Hematopoietic multipotent progenitor cell treated with erythropoietin and hydrocortisone succinate and interleukin-3 and kit ligand, for 8 days (in vitro differentiated cells): ENCODE measurements at places on chromosomes 3 and 15.

- no peak for DNase-seq
Observed at GRCh38 chr3:42847731-42848130, 27.9 kb downstream of the CYP8B1 start.

DNA sequence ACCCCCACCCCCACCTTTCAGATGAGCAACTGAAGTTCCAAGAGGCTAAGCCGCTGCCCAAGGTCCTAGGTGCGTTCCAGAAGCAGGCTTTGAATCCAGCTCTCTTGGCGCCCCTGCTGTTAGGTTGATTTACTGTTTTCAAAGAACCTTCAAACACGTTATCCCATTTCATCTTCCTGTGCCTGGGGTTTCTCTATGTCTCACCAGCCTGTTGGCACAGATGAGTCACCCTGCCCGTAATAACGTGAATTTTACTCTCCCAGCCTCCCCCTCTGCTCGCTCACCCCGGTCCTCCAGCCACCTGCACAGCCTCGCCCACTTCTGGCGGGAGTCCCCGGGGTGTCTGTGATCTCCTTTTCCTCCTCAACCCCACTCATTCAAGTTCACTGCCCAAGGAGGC is 13.0 kb upstream of the TSEN2 start:
- DNase-seq = no peak

DNA sequence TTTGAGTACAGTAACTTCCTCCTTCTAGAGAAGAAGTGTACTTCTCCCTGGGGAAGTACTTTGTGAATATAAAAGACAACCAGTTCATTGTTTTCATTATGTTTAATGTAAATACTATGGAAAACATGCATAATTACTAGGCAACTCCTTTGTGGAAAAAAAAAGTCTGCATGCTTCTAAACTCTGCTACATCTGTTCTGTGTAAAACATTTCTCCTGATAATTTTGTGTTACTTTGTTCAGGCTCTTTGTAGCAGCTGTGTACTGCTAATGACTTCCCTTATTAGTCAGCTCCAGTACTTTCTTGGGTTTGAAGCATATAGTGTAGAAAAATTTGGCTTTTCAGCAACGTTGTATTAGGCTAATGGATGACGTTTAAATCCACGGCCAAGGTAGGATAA is 111.6 kb downstream of the FEZF2 start:
- no peak for DNase-seq

DNA sequence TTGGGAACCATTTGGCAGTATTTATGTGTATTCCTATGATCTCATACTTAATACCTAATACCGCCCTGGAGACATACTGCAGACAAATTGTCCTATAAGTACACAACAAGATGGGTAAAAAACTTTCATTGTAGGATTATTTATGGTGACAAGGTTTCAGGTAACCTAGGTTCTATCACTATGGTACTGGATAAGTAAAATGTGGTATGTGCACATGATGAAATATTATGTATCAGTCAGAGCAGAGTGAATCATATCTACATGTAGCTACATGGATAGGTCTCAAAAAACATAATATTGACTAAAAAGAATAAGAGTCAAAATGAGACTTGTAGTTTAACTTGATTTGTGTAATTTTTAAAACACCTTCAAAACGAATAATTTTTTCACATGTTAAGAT is 147.8 kb downstream of the LEKR1 start:
- no peak for DNase-seq

DNA sequence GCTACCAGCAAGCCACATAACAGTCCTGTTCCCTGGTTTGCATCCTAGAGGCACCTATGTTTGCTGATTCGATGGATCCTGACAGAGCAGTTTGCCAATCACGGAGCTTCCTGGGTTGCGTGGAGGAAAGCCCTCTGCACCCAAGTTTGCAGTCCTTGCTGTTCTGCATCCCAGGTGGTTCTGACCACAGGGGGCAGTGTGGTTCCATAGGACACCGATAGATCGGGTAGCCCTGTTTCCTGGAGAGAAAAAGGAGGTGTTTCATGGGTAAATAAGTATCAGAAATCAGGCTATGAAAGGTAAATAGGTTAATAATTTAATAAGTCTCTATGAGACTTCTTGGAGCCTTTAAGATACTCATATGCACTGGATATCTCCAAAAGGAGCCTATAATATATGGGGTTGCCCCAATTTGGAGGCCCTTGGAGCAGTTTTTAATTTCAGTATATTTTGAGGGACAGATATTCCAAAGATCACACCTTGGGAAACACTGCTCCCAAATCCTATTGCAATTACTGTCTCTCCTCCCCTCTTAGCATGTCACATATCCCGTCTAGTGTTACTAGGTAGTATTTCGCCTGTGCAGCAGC is 194.6 kb upstream of the TPM1 start:
- peak; percentile 61 for DNase-seq

DNA sequence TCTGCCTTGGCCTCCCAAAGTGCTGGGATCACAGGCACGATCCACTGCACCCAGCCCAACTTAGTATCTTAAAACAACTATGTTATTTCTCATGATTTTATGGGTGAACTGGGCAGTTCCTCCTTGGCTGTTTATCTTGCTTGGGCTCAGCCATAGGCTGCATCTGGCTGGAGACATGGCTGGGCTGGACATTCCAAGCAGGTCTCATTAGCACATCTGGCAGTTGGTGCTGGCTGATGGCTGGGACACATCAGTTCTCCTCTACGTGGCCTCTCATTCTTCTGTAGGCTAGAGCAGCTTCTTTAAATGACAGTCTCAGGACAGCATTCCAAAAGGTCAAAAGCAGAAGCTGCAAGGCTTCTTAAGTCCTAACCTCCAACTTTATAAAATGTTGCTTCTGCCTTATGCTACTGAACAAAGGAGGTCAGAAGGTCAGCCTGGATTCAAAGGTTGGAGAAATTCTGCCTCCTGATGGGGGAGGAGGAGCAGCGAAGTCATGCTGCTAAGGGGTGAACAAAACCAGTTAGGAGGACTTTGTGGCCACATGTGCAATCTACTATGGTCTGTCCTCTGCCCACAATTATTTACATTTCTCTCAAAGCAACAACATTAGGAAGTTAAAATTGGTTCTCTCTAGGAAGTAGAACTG is 144.0 kb downstream of the AQP9 start:
- no peak for DNase-seq

DNA sequence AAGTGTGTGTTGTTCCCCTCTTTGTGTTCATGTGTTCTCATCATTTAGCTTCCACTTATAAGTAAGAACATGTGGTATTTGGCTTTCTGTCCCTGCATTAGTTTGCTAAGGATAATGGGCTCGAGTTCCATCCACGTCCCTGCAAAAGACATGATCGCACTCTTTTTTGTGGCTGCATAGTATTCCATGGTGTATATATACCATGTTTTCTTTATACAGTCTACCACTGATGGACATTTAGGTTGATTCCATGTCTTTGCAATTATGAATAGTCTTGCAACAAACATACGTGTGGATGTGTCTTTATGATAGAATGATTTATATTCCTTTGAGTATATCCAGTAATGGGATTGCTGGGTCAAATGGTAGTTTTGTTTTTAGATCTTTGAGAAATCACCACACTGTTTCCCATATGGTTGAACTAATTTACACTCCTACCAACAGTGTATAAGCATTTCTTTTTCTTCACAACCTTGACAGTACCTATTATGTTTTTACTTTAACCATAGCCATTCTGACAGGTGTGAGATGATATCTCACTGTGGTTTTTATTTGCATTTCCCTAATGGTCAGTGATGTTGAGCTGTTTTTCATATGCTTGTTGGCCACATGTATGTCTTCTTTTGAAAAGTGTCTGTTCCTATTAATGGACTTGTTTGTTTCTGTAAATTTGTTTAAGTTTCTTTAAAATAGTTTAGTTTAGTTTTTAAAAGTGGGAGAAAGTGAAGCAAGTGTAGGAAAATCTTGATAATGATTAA is 21.9 kb upstream of the SLC30A4 start:
- no peak for DNase-seq

DNA sequence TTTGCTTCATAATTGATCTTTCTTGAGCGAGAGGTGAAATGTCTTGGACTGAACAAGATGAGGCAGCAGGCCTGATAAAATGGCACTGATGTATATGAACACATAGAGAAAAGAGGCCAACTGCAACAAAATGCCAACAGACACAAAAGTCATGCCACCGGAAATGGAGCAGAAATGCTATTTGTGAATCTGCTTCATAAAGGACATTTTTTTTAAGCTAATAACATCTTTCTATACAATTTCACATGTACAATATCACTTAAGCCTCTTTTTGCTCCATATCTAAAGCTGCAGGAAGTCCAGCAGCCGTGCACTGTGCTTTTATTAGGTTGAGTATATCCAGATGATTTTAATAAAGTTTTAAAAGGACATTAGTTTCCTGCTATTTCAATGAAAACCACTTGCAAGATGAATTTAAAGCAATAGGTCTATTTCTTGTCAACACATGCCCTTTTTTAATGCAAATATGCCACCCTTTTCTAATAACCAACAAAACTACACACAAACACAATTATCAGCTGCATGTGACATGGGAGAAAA is 169.2 kb upstream of the ADAMTS9 start:
- no peak for DNase-seq

- DNase-seq = no peak
Observed at GRCh38 chr3:161950318-161950868, 453.8 kb downstream of the OTOL1 start.

GRCh38 chr15:40279437-40280141 is 3.3 kb downstream of the ANKRD63 start:
- peak; percentile 53 for DNase-seq

- DNase-seq = peak; percentile 19
Observed at GRCh38 chr15:49044766-49045606, 1.3 kb downstream of the SECISBP2L start.

DNA sequence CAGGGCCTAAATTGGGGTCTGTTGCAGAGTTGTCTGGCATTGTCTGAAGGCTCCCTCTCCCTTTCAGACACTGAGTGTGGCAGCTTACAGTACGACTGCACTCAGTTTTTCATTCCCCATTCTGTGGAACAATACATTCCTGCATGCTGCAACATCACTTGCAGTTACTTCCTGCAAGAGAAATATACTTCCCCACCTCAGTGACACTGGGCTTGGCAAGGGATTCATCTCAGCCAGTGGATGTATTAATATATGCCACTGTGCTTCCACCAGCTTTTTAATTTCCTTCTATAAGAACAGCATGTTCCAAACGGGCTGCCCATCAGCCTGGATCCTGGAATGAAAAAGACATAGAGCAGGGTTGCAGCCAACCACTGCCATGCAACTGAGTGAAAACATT is 23.1 kb downstream of the B3GALNT1 start:
- no peak for DNase-seq

DNA sequence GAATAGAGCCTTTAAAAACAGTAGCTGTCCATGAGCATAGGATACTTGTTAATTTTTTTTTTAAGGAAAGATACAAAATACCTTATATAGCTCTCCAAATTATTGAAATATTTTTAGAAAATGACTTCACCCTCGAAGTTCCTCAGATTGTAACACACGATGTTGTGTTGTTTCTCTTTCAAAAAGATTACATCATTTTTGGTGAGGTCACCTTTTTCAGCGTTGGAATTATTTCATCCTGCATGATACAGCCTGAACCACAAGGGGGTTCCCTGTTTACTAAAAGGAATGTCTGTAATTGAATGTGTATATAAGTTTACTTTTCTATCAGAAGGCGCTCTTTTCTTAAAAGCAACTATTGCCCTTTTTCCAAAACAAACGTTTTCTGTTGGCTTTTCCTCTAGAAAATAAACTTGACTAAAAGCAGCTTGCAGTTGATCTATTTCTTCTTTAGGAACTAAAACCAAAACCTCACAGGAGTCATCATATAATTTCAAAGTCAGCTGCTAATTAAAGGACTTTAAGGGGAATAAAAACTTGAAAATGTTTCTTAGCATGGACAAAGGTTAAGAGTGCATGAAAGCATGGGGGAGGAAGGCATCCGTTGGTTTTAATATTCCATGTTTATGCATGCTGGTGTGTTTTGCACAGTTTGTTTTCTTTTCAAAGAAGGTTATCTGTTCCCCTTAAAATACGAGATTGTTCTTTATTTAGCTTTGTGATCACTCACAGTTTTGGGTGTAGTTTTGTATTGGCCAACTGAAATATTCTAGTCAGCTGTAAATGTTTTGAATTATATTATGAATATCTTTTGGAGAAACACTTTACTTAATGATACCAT is 29.4 kb downstream of the LYSMD4 start:
- peak; percentile 81 for DNase-seq

- no peak for DNase-seq
Observed at GRCh38 chr15:43799209-43799944, 643 bp downstream of the SERINC4 start.

DNA sequence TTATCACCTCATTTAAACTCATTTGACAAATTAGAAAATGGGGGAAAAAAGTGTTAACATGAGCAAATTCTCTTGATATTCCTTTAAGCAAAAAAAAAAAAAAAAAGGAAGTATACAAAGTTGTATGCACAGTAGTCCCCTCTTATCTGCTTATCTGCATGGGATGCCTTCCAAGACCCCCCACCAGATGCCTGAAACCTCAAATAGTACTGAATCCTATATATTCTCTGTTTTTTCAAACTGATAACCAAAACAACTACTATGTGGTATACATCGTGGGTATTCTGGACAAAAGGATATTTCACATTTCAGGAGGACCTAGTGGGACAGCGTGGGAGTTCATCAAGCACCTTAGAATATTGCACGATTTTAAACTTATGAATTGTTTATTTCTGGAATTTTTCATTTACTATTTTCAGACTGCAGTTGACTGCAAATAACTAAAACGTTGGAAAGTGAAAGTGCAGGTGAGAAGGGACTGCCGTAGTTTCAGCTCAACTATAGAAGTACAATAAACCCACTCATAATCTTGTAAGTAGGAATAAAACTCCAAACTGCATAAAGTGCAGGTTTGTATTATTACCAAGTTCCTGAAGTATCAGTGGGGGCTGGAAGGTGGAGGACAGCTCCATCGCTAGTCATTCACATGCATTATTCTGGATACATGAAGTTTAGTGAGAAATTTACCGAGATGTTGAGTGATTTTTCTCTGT is 43.6 kb upstream of the PLCL2 start:
- DNase-seq = no peak

- DNase-seq = no peak
Observed at GRCh38 chr15:40332113-40332781, 8.5 kb downstream of the CCDC9B start.

DNA sequence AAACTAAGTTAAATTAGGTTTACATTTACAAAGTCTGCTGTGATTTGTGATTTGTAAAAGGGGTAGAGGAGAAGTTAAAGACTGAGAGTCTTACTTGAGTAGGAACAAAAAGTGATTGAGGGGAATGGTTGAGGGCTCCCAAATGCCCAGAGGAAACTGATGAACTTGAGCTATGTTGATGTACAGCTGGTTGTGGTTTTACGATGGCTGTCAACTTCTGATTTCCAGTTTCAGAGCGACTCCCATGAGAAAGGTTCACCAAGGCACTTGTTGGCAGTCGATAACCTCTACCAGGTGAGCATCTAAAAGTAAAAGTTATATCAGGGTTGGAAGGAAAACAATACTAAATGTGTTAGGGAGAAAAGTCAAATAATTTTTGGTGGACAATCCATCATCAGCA is 91.0 kb downstream of the XRN1 start:
- no peak for DNase-seq

- DNase-seq = peak; percentile 96
Observed at GRCh38 chr3:184320104-184320445, 5.7 kb downstream of the EIF4G1 start.

- DNase-seq = no peak
Observed at GRCh38 chr3:123412076-123412475, 36.8 kb downstream of the ADCY5 start.

- no peak for DNase-seq
Observed at GRCh38 chr15:59157840-59158700, 48.6 kb upstream of the LDHAL6B start.
